NCI-H446 treated with DMSO at 0.1 percent for 48 hours (cell line): ENCODE measurements at places on chromosomes 12 and 14.

DNA sequence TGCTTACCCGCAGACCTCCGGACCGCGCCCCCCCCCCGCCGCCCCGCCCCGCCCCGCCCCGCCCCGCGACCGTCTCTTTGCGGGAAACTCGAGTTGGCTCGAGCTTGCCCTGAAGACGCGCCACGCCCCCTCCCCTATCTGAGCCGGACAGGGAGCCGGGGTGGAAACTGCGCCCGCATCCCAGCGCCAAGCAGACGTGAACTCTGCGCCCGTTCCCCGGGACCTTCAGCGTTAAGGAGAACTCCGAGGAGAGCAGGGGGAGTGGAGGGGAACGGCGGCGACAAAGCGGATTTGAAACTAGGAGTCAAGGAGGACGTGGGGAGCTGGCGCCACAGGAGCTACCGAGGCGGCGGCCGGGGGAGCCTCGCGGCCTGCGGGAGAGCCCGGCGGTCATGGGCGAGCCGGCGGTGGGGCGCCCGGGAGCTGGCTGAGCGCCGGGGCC, at the start of gene KCNK13:
TSS of gene KCNK13 (plus strand) at position 310 of the 442 bp plus-strand sequence. CDS start 212 bp downstream, outside the sequence.
- DNase-seq, result no peak

DNA sequence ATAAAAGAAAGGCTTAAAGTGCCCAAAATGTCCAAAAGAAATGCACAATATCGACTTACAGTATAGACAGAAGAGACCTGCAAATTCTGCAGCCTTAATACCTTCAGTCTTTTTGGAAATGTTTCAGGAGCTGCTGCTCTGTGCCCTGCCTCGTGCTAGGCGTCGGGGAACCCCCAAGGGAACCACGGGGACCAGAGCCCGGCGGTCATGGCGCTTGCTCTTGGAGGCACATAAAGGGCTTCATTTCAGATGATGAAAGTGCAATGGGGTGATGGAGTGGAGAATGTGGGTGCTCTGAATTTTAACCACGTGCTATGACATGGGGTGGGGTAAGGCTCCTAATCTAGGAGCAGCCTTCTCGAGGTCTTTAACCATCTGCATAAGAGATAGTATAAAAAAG, 14.8 kb upstream of the AACS start:
- DNase-seq, result no peak

DNA sequence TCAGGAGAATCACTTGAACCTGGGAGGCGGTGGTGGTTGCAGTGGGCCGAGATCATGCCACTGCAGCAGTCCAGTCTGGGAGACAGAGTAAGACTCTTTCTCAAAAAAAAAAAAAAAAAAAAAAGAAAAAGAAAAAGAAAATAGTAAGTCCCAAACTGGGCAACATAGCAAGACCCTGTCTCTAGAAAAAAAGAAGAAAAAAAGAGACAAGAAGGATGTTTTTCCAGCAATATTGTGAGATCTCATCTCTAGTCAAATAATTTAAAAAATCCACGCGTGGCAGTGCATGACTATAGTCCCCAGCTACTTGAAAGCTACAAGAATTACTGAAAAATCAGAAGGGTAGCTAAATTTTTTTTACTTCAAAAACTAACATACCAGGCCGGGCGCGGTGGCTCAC, 8.0 kb downstream of the USP44 start:
- DNase-seq, result no peak

GRCh38 chr12:93408813-93409212, 31.1 kb downstream of the NUDT4 start:
- no peak for DNase-seq

GRCh38 chr12:63964301-63964700, 119.8 kb downstream of the SRGAP1 start:
- no peak for DNase-seq

GRCh38 chr12:42128327-42128726, 16.3 kb downstream of the GXYLT1 start:
- DNase-seq, result no peak

GRCh38 chr12:82461836-82462235, 103.5 kb downstream of the METTL25 start:
- no peak for DNase-seq

DNA sequence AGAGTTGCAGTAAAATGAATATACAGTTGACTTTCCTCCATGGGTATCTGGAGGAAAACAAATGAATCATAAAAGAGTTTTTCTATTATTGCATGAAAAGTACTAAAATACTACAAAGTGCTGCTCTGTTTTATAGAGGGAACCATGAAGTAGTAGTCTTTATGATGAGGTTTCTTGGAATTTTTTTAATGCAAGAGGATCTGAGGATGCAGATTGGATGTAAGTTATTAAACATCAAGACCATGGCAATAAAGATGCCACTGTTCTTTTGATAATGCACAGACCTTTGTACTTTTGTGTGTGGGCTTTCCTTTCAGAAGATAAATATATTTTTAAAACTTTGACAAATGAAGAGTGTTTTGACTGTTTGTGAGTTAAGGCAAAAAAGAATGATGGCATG, 87.5 kb downstream of the DACT1 start:
- DNase-seq, result no peak

GRCh38 chr12:4346931-4347330, 25.9 kb downstream of the TIGAR start:
- no peak for DNase-seq

DNA sequence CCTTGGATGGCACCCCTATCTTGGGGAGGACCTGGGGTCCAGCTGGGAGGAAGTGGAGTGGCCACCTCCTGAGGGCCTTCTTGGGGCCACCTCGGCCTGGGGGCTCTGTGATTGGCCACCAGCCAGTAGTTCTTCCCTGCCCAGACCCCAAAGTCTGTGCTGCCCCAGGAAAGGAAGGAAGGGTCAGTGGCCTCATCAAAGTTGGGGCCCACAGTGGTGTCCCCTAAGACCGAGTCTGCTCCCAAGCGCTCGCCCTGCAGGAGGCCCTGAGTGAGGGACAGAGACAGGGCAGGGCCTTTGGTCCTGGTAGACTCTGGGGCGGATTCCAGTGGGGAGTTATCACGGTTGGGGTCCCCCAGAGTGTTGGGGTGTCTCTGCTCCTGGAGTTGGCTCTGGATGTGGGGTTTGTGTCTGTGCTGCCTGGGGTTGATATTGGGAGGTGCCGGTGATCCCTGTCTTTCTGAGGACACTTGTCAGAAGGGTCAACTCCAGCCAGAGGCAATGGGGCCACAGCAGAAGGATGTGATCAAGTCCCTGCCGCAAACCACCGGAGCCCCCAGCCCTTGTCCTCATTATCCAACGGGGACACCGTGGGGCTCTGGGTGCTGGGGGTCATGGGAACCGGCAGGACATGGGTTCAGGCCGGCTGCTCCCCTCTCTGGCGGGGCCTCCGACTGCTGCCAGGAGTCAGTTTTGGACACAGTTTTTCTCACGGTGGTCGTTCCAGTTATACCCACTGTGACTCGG, 364.3 kb downstream of the TMEM121 start:
- no peak for DNase-seq

DNA sequence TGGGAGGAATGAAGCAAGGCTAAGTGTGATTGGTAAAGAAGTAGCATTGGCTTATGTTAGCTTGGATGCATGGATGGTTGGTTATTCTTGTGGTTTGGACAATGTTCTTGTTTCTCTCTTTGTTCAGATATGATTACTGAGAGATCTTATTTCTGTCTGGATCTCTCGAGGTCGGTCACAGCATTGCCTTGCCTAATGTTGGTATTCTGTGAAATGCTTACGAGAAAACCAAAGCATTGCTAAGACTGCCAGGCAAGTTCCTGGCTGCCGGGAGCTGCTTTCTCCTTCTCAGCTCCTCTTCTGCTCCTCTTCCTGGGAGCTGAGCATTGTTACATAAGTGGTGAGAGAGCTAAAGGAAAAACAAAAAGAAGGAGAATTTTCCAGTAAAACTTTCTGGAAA, 7.4 kb upstream of the RND1 start:
- no peak for DNase-seq

DNA sequence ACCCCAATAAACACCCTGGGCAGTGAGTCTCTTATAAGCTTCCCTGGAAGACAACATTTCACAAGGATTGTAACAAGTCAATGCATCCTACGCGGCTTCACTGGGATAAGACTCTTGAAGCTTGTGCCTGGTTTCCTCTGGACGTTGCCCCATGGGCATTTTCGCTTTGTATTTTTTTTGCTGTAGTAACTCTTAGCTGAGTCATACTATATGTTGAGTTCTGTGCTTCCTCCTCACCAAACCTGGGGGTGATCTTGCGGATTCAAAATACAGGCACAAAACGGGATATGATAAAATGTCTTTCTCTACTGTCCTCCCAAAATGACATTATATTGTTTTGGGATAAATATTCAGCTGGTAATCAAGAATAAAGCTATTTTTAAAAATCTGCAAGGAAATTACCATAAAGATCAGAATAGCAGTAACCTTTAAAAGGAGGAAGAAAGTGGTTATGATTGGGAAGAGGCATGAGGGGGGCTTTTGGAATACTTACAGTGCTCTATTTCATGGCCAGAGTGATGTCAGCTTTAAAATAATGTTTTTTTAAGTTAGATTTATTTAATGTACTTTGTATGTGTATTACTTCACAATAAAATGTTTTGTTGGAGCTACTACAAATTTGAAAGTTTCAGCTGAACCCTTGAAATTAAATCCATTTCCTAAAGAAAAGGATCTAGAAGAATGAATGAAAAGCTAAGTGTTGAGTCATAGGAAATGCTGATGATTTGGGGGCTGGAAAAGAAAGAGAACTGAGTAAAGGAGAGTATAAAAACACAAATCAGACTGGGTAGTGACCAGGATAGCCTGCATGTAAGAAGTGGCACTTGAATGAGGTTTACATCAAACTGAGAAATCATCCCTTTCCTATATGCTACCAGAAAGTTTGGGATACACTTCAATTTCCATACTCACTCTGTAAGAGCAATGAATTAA, 14.7 kb downstream of the BTBD7 start:
- no peak for DNase-seq

DNA sequence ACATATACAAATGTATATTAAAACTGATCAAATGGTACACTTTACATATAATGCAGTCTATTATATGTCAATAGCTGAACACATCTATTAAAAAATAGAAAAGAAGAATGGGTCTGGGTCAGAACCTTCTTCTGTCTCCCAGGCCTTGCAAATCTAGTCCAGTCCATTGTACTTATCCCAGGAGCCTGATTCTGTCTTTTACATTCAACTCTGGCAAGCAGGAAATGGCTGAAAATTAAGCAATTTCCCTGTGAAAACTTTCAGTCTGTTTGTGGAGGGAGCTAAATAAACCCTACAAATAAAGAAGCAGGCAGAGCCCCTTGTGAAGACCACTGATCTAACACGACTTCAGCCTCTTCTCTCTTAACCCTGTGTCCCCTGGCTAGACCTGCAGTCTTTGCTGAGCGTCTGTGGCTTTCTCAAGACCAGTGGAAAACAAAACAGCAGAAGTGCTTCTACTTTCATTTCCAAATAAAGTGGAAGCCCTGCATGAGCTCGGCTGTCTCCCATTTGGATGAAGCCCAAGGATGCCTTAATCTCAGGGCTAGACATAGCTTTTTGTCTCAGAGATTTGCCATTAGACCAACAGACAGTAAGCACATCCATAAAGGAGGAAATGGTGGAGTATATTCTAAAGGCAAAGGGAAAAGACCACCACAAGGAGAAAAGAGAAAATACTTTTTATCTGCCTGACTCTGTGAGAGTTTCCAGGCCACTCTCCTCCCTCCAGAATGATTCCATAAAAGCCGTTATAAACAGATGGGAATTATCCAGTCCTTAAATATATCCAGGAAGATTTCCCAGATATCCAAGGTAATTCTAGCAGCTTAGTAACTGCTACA, 48.2 kb downstream of the CRACR2A start:
- DNase-seq, result no peak

DNA sequence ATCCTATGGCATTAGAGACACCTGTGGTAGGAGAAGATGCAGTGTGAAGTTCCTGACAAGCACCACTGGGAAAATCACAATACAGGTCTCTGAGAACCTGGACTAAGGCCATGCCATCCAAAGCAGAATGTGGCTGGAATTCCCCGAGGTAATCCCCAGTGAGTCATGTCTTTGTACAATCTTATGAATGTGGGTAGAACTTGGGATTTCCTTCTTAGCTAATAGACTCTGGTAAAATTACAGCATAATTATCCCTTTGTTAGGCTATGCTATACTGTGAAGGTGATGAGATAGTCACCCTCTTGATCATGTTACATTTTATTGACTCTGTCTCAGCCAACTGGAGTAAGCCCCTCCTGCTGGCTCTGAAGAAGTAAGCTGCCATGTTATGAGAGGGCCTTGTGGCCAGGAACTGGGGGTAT, 224.3 kb upstream of the DCN start:
- no peak for DNase-seq

- no peak for DNase-seq
These were observed 7.8 kb upstream of the EML1 start for GRCh38 chr14:99785426-99785825.

DNA sequence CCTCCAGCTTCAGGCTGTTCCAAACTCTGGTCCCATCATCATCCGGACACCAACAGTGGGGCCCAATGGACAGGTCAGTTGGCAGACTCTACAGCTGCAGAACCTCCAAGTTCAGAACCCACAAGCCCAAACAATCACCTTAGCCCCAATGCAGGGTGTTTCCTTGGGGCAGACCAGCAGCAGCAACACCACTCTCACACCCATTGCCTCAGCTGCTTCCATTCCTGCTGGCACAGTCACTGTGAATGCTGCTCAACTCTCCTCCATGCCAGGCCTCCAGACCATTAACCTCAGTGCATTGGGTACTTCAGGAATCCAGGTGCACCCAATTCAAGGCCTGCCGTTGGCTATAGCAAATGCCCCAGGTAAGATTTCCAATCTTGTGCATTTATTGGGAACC, 3.3 kb downstream of the SP1 start:
- DNase-seq, result no peak

DNA sequence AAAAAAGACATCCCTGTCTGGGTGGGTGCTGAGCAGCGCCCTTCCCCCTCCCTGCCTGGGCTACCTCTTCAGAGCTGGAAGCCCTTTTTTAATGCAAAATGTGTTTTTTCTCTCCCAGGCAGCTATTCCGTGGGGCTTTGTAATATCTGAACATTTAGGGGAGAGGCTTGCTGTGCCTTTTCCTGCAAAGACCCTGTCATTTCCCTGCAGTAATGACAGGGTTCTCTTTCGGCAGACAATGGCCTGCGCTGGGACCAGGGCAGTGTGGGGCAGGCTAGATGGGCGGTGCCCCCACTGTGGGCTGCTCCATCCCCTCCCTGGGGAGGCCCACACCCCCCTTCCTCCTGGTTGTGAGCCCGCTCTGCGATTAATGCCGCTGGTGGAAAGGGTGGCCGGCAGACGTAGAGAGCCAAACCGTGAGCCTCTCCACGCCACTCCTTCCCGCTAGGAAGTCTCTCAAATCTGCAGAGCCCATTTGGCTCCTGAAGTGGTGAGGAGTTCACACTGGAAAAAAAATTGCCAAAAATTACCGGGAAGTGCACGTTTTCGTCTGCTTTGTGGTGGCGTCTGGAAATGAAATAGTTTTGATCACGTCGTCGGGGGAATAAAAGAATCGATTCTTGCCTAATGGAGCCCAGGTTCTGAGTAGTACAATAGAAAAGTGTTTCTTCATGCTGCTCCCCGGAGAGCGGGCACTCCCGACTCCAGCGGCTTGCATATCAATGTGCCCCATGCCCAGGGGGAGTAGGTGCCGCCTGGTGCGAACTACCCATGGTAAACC, 31.5 kb downstream of the KIF26A start:
- no peak for DNase-seq

- no peak for DNase-seq
These were observed 152.2 kb downstream of the CCER1 start for GRCh38 chr12:90802727-90803126.

- no peak for DNase-seq
These were observed 19.2 kb downstream of the CSRP2 start for GRCh38 chr12:76859611-76860010.

- no peak for DNase-seq
These were observed 17.9 kb upstream of the RND1 start for GRCh38 chr12:48883305-48884161.
